CD4-positive, CD25-positive, alpha-beta regulatory T cell (primary cell): ENCODE measurements at places on chromosomes 5 and 9. TPM values are rescaled to one million over a fixed set of nuclear protein-coding genes. Genes with fewer than 3 reads are reported as not detected.

The SPATA6L gene
- total RNA-seq: 2.5 TPM

The GPRIN1 gene
- 1.9 TPM for total RNA-seq

DNA sequence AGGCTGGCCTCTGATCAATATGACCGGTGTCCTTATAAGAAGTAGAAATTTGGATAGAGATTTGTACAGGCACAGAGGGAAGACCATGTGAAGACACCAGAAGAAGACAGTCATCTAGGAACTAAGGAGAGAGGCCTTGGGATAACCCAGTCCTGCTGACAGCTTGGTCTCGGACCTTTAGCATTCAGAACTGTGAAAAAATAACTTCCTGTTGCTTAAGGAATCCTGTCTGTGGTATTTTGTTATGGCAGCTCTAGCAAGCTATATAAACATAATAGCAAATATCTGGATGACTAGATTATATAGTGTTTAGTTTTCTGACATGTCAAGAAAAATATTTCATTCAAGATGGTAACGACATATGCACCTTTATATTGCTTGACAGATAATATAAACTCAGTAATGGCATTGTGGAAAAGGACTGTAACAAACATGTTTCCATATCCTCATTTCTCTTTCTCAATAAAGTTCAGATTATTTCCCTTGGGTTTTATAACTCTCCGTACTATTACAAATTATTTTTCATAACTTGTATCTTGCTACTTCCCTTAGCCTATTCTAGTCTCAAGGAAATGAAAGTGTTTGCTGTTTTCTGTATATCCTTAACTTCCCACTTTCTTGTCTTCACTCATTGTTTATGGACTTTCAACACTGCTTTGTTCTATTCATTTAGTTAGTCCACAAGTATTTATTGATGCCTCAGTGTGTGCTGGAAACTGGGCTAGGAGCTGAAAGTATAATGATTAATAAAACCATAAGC lies 62.4 kb downstream of the KIAA1958 start:
- DNase-seq: no peak

The IL7R gene
- 394 TPM for total RNA-seq

DNA sequence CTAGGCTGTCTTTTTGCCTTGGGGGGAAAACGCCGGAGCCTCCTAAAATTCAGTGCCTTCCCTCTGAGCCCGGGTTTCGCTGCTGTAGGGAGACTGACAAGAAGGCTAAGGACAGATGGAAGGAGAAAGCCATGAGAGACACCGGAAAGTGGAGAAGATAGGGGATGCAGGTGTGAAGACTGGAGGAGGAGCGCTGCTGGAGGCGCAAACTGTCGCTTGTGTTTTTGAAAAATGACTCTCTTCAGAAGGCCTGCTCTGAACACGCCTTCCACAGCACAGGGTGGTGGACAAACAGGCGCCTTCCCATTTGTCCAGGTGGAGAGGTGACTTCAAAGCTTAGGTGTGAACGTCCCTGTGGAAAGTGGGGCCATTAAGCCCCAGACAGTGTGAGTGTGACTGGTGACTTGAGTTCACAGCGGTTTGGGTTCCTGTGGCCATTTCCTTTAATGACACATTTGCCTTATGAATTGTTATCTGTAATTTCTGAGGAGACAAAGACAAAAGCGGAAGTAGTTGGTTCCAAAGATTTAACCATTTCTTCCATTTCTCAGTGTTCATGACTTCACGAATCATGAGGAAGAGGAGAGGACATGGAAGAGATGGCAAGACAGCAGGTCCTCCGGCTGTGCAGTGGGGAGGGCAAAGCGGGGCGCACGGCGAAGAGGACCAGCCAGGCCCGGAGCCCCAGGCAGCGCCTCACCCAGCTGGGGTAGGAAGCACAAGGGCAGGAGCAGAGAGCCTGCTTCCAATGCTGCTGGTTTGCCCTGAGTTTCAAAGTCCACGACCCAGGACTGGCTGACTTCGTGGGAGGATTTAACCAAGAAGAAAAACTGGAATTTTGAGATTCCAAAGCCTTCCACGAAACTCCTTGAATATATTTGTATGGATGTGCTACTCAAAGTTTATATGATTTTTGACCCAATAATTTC lies 27.8 kb upstream of the SEMA4D start:
- no peak for DNase-seq

GRCh38 chr9:22056402-22056801 lies 47.3 kb upstream of the CDKN2B start:
- no peak for DNase-seq

DNA sequence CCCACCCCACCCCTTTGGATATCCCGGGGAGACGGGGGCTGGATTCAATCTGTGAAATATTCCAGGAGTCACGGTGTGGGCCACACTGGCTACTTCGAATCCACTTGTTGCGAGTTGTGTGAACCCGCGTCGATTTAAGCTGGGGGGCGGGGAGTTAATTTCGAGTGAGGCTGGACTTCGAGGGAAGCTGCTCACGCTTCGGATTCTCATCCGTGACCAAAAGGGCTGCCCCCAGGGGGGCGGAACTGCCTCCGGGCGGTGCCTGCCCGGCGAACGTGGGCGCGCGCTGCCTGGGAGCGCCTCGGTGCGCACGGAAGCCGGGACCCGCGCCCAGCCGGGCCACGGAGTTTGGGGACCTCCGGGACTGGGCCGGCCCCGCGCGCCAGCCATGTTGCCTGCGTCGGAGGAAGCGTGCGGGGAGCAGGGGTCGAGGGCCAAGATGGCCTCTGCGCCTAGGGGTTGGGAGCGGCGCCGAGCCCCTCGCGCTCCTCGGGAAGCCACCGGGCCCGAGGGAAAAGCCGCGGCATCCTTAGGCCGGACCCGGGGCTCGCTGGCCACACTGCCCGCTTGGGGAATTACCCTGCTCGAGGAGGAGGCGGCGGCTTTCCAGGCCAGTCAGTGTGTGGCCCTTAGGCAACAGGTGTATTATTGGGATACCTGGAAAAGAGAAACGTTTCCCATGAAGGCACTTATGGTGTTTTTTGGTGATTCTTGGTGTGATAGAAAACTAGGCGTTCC lies 975 bp downstream of the OCLN start:
- peak; percentile 6 for DNase-seq

The FABP6 gene
- total RNA-seq: not detected

The GRM6 gene
- total RNA-seq: not detected

DNA sequence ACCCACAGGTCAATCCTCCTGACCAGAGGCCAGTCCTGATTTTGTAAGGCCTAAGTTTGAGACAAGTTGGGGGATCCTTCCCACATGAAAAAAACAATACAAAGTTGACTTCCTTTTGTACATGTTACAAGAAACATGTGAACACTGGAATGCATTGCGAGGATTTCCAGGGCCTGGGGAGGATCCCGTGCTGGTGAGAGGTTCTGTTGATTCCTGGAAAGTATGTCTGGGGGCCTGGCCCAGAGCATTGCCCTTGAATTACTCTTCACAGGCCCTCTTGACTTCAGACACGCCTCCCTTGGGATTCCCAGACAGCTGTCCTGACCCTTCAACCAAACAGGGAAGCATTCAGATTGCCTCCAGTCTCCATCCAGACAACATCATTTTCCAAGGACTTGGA lies 234.2 kb upstream of the IRX2 start:
- no peak for DNase-seq

The ARL14EPL gene
- not detected for total RNA-seq

DNA sequence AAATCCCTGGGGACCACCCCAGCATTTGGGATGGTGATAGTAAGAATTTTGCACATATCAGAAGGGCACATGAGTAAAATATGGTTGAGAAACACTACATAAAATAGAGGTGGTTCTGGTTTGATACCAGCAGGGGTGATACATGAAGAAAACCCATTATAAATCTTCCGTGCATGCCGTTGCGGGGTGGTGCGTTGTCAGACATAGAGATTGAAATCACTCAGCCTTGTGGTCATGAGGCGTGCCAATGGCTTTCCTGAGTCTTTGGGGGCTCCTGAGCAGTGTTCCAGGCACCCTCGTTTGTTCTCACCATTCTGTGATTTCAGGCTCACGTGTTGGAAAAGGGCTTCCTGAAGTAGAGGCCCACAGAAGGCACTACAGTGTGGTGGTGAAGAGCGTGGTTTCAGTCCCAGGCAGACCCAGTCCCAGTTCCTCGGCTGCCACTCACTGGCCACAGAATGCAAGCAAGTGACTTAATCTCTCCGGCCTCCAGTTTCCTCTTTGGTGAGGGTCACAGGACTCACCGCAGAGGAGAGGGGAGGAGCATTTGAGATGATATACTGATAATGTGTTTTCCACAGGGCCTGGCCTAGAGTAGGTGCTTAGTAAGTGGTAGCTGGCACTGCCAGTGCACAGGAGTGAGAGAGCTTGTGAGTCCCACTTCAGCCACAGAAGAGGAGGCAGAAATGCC lies 20.5 kb upstream of the GLRX start:
- DNase-seq: peak; percentile 80

DNA sequence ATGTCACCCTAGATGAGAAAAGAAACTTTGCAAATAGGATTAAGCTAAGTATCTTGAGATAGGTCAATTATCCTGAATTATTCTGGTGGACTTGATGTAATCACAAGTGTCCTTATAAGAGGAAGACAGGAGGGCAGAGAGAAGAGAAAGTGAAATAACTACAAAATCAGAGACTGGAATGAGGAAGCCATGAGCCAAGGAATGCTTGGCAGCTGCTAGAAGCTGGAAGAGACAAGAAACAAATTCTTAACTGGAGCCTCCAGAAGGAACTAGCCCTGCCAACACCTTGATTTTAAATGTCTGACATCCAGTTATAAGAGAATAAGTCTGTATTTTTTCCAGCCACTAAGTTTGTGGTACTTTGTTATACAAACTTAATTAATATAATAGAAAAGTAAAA lies 480.0 kb downstream of the NR2F1-AS1 start:
- DNase-seq: no peak

The FBXW11 gene
- total RNA-seq: 40.7 TPM

The SPINK5 gene
- total RNA-seq: not detected

DNA sequence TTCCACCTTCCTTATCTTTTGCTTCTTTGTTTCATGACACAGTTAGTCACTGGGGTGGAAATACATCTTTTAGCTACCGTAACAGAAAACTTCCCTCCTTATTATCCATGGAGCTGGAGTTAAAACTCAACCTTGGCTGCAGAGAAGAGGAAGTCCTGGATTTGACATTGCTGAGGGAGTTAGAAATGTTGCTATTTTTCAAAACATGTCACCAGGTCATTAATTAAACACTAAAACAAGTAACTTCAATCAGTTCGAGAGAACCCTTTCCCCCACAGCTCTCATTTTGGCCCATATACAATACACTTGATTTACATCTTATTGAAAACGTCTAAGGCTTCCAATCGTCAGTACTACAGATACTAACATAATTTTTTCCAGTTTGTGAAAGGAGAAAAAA lies 237.9 kb upstream of the CD180 start:
- DNase-seq: no peak

- DNase-seq: no peak
These were observed 16.5 kb downstream of the GOLM1 start for GRCh38 chr9:86082870-86083269.

DNA sequence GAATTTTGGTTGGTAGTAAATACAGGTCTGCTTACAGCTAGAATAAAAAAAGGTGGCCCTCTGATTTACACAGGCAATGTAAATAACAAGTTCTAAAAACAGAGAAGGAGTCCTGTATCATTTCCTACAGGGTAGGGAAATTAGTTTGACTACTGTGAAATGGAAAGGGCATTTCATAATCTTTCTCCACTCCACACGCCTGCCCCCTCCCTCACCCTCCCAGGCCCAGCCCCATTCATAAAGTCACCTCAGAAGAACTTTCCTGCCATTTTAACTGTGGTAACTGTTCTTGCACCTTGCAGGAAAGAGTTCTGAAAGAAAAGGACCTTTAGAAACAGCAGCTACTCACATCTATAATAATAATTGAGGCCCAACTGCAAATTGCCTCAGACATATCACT lies 69.7 kb downstream of the MEF2C start:
- DNase-seq: no peak

GRCh38 chr5:169860585-169860984 lies 119.7 kb downstream of the INSYN2B start:
- no peak for DNase-seq

GRCh38 chr9:8560560-8561525 lies 761.3 kb upstream of the DMAC1 start:
- no peak for DNase-seq

DNA sequence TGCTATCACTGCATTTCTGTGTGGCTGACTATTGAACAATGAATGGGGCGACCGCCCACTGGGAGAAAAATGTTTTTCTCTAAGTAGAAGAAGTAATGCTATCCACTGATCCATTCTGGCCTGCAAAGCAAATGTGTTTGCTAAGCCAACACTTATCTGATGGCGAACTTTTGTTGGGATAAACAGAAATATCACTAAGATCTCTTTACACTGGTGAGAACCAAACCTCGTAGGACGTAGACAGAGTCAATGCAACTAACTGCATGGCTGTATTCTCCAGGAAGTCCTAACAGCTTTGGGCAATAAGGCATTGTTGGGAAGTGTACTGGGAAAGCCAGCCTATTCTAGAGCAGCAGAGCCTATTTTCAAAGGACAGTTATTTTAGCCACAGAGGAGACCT lies 77.7 kb downstream of the ANKH start:
- no peak for DNase-seq

- DNase-seq: no peak
These were observed 82.2 kb upstream of the GABRP start for GRCh38 chr5:170701334-170701733.

The GFPT2 gene
- total RNA-seq: not detected

- no peak for DNase-seq
These were observed 18.1 kb upstream of the LPCAT1 start for GRCh38 chr5:1541702-1542400.

The TNFSF8 gene
- 47.3 TPM for total RNA-seq

- DNase-seq: peak; percentile 37
These were observed 190.0 kb downstream of the FANCC start for GRCh38 chr9:95127249-95128176.

DNA sequence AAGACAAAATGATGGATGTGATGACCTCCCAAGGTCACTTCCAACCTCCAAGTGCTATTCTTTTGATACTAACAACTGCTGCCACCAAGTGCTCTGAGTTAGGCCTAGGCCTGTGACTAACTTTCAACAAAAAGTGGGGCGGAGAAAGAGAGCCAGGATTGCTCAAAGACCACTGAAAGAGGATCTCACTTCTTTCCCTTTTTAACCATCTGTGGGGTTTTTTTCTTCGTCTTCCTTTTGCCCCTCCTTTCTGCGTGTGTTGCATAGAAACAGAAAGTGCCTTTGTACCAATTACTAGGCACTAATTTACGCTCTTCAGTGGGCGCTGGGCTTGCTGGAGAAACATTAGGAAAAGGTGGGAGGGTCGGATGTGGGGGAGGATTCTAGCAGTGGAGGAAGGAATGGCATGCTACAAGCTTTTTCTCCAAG lies 8.0 kb downstream of the KLF9 start:
- DNase-seq: peak; percentile 31

The CCL27 gene
- total RNA-seq: not detected

DNA sequence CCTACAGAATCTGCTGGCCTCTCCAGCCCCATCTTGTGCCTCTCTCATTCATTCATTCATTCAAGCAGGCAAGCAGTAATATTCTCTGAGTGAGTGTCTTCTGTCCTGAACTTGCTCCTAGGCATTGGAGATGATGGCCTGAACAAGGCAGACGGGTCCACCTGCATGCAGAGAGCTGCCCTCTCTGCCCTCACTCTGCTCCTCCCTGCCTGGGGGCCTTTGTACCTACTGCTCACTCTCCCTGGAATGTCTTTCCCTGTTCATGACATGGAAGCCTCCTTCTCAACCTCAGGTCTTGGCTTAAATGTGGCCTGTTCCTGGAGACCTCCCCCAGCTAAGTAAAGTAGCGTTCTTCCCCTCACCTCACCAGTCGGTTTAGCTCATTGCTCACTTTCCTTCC lies 6.6 kb downstream of the CDX1 start:
- no peak for DNase-seq
